NCI-H1092 treated with DMSO at 0.1 percent for 48 hours (cell line): ENCODE measurements at places on chromosomes 16 and 17.

DNA sequence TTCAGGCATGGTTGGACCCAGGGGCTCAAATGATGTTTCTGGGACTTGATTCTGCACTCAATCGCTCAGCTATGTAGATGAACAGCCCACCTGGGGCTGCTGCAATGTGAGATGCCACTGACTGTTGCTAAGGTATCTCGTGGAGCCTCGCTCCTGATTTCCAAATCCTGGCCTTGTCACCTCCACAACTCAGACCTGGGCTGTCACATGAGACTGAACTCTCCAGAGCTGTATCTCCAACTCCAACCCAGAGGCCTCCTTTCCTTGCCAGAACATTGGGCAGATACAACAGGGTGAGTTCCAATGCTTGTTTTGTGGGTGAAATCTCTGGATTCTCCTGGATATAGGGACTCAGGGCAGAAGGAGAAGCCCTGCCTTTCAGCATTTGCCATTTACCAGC is 79.5 kb downstream of the GNAO1 start:
- no peak for DNase-seq

DNA sequence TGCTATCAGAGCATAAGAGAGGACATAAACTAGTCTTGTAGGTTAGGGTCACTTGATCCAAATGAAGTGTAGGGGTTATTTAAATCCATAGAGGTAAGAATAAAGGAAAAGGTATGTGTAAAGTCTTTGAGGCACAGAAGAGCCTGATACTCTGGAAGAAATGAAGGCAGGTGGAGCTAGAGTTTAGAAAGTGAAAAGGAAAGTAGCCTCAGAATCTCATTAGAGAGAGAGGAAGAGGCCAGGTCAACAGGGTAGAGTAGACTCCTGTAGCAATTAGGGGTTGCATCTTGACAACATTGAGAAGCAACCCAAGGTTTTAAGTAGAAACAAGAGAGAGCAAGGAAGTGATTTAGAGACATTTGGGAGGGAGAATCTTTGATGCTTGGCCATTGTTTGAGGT is 235.2 kb upstream of the SOX9 start:
- DNase-seq, result no peak

- DNase-seq, result no peak
These were observed 2.4 kb upstream of the EIF1 start for GRCh38 chr17:41686281-41686680.

GRCh38 chr17:82937411-82938371 is 97.9 kb upstream of the ZNF750 start:
- DNase-seq, result no peak

- DNase-seq, result no peak
These were observed 218.0 kb upstream of the CNTNAP4 start for GRCh38 chr16:76059186-76059585.
